CD4-positive, alpha-beta memory T cell (primary cell): ENCODE measurements at places on chromosomes 4 and X. TPM values are rescaled to one million over a fixed set of nuclear protein-coding genes. Genes with fewer than 3 reads are reported as not detected.

DNA sequence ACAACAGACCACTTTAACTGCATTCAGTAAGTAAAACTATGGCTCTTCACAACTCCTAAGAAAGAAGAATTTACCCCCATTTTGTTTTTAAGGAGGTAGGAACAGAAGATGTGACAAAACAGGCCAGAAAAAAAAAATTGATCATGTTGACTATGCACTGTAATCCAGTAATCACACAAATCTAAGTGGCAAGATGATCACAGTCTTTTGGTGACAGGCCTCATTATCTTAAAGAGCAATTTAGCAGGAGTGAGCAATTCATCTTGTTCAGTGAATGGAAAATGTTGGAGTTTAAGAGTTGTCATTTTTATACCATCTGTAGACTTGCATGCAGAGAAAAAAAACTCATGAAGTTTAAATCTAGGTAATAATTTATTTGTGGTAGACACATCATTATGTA lies 115.1 kb downstream of the SLC39A8 start:
- no peak for DNase-seq

GRCh38 chrX:113954297-113954696 lies 629.6 kb upstream of the HTR2C start:
- DNase-seq = no peak

- no peak for DNase-seq
These were observed 68.9 kb downstream of the TMEM131L start for GRCh38 chr4:153534792-153535629.

- no peak for DNase-seq
These were observed 132.8 kb upstream of the UGT8 start for GRCh38 chr4:114465766-114466165.

- DNase-seq = no peak
These were observed 145.5 kb upstream of the AFF2 start for GRCh38 chrX:148354916-148355315.

DNA sequence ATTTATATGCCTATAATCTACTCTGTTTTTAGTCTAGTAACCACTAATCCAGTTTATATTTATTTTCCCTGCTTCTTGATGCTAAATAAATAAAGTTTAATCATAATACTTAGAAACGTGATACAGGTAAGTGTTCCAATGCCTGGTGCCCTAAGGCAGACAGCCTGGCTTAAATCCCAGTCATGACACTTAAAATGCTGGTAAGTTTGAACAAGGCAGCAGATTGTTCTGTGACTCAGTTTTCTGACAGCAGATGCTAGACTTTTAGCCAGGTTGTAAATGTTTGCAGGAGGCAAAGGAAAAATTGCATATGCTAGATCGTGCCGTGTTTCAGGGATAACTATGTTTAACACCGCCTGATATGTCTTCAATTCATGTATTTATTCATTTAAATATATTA lies 2661.6 kb downstream of the PCDH7 start:
- DNase-seq = no peak

DNA sequence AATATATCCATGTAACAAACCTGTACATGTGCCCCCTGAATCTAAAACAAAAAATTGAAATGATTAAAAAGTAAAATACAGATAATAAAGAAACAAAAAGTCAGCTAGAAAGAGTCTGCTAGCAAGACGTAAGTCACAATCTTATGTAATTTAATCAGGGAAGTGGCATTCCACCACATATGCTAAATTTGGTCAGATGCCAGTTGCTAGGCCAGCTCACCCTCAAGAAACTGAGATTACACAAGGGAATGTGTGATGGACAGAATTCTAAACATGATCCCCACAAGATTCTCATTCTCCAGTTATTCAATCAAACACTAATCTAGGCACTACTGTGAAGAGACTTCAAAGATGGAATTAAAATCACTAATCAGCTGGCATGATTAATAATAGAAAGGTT lies 689.3 kb downstream of the CENPC start:
- DNase-seq = no peak

GRCh38 chrX:42000836-42001235 lies 77.5 kb upstream of the CASK start:
- no peak for DNase-seq

GRCh38 chr4:128322986-128323385 lies 35.4 kb upstream of the PGRMC2 start:
- no peak for DNase-seq

- no peak for DNase-seq
These were observed 94.0 kb upstream of the ATP8A1 start for GRCh38 chr4:42750856-42751255.

- no peak for DNase-seq
These were observed 11.7 kb downstream of the JCHAIN start for GRCh38 chr4:70654605-70655011.

FAT4 gene
- polyA plus RNA-seq = not detected

FATE1 gene
- polyA plus RNA-seq = not detected

GRPR gene
- polyA plus RNA-seq = not detected

NLGN3 gene
- polyA plus RNA-seq = 0.21 TPM
